Femur (tissue), 1 donor: ENCODE measurements at places on chromosomes 12 and 14.

GRCh38 chr14:30994681-30995620 is 30.5 kb upstream of the AP4S1 start:
- DNase-seq: no peak

GRCh38 chr12:108668063-108668462 is 34.4 kb upstream of the SELPLG start:
- no peak for DNase-seq

GRCh38 chr12:68042212-68042699 is 53.0 kb downstream of the IFNG-AS1 start:
- DNase-seq: no peak

GRCh38 chr12:43973385-43973784 is 137.5 kb downstream of the TMEM117 start:
- DNase-seq: no peak

GRCh38 chr12:69428351-69429073 is 41.7 kb upstream of the FRS2 start:
- no peak for DNase-seq

DNA sequence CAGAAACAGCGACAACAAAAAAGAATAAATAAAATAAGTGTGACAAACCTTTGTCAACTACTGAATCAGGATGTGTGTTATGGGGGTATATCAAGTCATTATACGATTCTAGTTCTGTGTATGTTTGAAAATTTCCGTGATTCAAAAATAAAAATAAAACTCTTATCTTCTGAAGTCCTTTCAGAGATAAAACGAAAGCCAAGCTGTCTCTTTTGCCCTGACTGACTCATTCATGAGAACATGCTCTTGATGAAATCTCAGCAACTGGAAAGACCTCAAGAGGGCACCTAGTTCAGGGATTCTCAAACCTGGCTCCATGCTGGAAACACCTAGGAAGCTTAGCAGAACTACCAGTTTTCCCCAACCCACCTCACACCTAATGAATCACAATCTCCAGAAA is 9.2 kb downstream of the FOXN3 start:
- DNase-seq: no peak

- no peak for DNase-seq
Observed at GRCh38 chr12:62760779-62761178, 174.2 kb downstream of the PPM1H start.

DNA sequence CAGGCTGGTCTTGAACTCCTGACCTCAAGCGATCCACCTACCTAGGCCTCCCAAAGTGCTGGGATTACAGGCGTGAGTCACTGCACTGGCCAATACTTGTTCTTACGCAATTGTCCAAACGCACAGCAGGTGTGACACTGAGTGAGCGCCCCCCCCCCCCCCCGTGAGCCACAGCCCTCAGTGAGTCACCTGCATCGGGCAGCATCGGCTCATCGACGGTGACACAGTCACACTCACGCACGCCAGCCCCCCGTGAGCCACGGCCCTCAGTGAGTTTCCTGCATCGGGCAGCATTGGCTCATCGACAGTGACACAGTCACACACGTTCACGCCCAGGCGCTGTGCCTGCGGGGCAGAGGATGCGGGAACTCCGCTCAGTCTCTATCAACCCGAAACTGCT is 42.5 kb downstream of the GALNT9 start:
- DNase-seq: no peak

GRCh38 chr14:75123991-75124390 is 2.9 kb downstream of the NEK9 start:
- peak; percentile 24 for DNase-seq

DNA sequence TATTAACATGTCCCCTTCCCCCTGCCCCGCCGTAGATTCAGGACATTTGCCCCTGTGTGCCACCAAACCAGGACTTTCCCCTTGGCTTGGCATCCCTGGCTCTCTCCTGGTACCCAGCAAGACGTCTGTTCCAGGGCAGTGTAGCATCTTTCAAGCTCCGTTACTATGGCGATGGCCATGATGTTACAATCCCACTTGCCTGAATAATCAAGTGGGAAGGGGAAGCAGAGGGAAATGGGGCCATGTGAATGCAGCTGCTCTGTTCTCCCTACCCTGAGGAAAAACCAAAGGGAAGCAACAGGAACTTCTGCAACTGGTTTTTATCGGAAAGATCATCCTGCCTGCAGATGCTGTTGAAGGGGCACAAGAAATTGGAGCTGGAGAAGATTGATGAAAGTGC is 28.9 kb downstream of the HRK start:
- no peak for DNase-seq

DNA sequence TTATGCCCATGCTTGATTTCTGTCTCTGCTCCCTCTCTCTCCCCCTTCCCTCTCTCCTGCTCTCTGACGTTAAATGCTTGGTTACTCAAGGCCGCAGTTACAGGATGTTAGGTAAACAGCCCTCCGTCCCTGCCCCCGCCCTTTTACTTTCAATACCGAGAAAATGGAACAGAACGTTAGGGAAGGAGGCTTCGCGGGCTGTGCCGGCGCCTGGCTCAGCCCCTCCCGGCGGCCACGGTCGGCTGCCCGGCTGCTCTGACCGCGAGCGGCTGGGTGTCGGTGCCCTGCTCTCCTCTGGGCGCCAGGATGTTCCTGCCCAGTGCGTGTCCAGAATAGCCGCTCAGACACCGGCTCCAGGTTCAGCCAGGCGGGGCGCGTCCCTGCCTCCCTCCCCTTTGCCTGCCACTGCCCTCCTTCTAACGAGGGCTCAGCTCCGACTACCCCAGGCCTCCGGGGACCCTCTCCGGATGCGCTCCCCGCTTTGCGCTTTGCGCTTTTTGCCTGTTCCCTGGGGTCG is 166.1 kb downstream of the ADCK1 start:
- peak; percentile 43 for DNase-seq

GRCh38 chr12:27970401-27971120 is 2.0 kb downstream of the PTHLH start:
- peak; percentile 53 for DNase-seq

- no peak for DNase-seq
Observed at GRCh38 chr12:24707334-24707733, 241.6 kb downstream of the BCAT1 start.

- no peak for DNase-seq
Observed at GRCh38 chr14:88630565-88630964, 67.7 kb downstream of the ZC3H14 start.

DNA sequence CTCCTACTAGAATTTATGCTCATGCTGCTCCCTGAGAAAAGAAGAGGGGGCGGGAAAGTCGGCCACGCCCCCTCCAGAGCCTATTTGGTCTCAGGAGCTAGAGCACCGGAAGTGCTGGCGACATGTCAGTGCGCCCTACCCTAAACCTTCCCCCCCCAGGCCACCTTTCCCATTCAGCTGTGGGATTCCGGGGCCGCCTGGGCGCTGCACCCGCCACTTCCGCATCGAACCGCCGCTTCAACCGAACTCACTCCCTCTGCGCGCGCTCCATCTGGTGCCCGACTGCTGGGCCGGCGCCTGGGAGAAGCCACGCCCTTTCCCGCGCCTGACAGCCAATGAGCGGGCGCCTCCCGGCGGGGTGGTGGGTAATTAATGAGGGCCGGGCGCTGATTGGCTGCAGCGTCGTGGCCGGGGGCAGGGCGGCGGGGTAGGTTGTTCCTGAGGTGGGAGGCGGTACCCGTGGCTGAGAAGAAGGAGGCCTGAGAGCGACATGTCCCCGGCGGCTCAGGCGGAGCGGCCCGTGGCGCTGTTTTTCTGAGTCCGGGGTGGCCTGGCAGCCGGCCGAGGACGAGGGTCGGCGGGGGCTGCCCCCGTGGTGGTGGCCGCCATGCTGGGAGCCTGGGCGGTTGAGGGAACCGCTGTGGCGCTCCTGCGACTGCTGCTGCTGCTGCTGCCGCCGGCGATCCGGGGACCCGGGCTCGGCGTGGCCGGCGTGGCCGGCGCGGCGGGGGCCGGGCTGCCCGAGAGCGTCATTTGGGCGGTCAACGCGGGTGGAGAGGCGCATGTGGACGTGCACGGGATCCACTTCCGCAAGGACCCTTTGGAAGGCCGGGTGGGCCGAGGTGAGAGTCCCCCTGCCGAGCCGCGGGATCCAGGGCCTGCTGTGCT is at the start of gene MLEC:
MLEC (plus strand) TSS at position 460 of the 888 bp plus-strand sequence; CDS start at position 608, 148 bp downstream.
- DNase-seq: peak; percentile 99

- no peak for DNase-seq
Observed at GRCh38 chr12:81874586-81874985, 115.4 kb upstream of the PPFIA2 start.

- no peak for DNase-seq
Observed at GRCh38 chr14:64184103-64184729, 110.0 kb downstream of the ESR2 start.
